ENCODE measurements at places on chromosomes 2 and 18.

GRCh38 chr2:196635156-196635555, 4.4 kb upstream of the CCDC150 start:
- DNase-seq: no peak

DNA sequence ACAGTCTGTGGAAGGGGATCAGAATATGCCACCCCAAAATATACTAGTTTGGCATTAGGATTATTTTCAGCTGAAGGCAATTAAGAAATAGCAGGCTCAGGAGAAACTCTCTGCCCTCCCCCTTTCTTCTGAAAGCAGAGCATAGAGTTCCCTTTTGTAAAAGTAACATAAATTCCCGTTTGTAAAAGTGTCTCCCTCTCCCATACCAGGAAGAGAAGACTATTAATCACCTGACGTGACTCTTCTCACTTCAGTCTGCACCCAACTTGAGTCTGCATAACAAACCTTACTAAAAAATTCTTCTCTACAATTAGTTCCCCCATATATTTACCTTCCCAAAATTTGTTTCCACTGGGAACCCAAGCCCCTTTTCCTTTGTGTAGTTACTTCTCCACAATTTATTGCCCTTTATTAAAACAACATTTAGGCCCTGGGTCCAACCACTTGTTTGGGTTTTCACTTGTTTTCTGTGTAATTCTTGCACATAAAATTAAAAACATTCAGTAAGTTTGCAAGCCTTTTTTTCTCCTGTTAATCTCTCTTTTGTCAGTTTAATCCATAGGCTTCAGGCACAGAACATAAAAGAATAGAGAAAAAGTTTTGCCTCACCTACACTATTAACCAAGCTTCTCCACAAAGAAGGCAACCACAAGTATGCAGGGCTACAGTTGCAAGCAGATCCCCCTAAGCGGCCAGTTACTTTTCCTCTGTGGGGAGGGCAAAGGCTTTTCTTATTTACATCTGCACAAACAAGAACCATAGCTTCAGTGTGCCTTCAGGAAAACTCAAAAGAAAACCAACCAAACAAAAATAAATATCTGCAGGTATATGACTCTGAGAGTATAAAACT, 107.6 kb upstream of the MSH2 start:
- no peak for DNase-seq

DNA sequence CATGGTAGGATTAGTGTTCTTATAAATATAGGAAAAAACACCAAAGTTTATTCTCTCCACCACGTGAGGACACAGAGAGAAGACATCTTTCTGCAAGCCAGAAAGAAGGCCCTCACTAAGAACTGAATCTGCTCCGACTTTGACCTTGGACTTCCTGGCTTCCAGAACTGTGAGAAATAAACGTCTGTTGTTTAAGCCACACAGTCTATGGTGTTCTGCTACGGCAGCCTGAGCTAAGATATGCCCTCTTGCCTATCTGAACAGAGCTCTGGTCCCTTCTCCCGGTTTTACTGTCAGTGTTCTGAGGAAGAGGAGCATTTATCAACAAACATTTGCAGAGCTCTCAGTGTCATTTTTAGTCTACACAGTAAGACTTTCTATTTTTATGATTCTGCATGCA, 131.3 kb downstream of the DOK6 start:
- no peak for DNase-seq

DNA sequence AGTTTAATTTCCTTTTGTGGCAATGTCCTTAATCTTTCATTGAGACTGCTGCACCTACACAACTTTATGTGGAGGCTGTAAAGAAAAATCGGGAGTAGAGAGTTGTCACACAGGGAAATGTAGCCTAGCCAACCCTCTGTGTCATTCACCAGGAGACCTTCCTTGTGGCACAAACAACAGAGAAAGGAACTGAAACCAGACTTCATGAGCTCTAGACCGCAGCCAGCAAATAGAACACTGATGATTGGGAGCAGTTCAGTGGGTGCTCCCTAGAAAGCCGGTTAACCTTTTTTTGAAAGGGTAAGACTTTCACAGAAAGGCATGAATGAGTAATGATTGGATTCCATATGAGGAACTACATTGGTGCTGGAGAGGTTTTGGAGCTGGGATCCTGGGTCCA, 1752.4 kb upstream of the CELF4 start:
- no peak for DNase-seq

All from skin of body (tissue), 3 donors.